Activated T-cell treated with anti-CD3 and anti-CD28 coated beads for 48 hours (primary cell): ENCODE measurements at places on chromosomes 5 and 9.

- no peak for DNase-seq
These were observed 53.7 kb downstream of the TGFBR1 start for GRCh38 chr9:99158629-99159028.

GRCh38 chr5:14246350-14247053 lies 103.4 kb downstream of the TRIO start:
- DNase-seq, result no peak

DNA sequence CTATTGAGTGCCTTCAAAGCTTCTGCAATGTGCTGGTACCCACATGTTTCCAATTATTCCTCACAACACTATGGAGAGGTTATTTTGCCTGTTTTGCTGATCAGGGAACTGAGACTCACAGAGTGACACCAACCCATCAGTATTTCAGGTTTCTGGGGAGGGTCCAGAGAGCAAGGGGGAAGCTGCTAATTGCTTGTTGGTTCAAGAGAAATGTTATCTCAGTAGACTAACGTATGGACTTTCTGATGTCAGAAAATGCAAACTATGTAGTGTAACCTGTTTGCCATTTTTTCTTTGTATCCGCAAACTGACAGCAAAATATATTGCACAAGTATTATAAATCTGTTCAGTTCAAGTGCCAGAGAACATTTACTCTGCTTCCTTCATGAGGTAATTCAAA lies 108.3 kb upstream of the MSX2 start:
- DNase-seq, result no peak

- DNase-seq, result no peak
These were observed 29.7 kb downstream of the SLC36A1 start for GRCh38 chr5:151477101-151477500.

DNA sequence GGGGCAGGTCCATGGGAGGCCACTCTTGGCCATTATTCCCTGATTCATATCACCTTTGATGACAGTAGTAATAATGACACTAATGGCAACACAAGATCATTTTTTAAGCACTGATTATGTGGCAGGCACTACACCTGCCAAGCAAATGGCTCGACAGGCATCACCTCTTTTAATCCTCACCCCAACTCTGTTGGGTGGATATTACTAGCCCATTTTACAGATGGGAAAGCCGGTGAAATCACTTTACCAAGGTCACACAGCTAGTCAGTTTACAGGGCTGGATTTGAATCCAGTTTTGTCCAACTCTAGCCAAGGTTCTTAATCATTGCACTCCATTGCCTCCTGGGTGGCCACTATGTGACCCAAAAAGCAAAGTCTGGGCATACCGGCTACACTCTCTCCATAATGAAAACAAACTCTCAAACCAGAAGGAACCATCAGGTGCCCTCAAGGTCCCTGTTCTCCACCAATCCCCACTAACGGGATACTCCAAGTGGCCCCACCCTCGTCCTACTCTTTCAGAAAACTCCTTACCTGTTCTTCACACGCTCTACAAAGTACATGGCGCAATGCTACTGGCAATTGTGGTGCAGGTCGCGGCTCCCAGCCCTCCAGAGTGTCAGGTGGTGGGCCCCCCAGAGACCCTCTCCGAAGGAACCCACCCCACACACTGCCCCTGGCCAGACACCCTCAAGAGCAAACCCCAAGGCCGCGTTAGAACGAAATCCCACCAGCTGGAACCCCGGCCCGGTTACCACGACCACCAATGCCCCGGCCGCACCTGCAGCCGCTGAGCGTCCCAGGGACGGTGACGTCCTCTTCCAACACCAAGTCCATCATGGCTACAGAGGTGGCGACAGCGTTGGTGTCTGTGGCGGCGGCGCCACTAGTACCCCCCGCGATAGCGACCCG lies 572 bp downstream of the CDK5RAP2 start:
- DNase-seq, result no peak

DNA sequence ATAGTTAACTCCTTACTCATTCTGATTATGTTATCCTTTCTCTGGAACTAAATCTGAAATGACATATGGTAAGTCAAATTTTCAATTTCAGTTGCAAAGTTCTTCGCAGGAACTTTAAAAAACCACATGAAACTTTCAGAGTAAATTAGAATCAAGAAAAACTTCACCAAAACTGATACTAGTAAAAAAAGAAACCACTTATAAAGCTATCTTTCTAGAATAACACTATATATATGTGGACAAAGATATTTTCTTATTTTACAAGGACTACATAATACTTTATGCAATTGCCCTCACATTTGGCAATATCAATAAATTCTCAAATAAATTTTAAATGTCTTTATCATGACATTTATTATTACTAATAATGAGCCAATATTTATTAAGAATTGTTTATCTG lies 1847.1 kb upstream of the NUDT12 start:
- DNase-seq, result no peak

- no peak for DNase-seq
These were observed 212.2 kb downstream of the PCSK1 start for GRCh38 chr5:96220610-96221390.
